Motor neuron (in vitro differentiated cells): ENCODE measurements at places on chromosomes 12 and 14. TPM values are rescaled to one million over a fixed set of nuclear protein-coding genes. Genes with fewer than 3 reads are reported as not detected.
A peak's percentile ranks its signal among the peaks of the same experiment; 100 is the strongest.

DNA sequence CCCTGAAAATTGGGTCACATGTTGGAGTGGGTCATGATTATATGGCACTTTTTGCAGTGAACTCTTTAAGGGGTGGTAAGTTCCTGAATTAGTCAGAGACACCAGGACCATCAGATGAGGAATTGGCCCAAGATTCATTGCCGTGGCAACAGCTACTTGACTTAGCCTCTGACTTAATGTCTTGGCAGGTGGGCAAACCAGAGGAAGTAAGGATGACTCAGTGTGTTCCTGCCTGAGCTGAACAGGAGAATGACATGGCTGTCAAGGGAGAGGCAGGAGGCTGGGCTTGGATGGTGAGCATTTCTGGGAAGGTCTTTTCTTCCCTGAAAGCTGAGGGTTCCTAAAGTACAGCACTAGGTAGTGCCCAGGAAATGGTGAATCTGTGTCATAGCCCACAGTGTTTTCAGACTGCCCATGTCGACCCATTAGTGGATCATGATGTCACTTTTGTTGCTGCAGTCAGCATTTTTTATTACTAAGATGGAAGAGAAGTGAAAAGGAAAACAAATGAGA, 170.1 kb upstream of the PWP1 start:
- peak; percentile 76 for ATAC-seq

GRCh38 chr12:131114942-131115584, 161.4 kb downstream of the ADGRD1 start:
- ATAC-seq, result no peak

GRCh38 chr12:124917841-124918621, 3.6 kb upstream of the UBC start:
- ATAC-seq, result no peak

DNA sequence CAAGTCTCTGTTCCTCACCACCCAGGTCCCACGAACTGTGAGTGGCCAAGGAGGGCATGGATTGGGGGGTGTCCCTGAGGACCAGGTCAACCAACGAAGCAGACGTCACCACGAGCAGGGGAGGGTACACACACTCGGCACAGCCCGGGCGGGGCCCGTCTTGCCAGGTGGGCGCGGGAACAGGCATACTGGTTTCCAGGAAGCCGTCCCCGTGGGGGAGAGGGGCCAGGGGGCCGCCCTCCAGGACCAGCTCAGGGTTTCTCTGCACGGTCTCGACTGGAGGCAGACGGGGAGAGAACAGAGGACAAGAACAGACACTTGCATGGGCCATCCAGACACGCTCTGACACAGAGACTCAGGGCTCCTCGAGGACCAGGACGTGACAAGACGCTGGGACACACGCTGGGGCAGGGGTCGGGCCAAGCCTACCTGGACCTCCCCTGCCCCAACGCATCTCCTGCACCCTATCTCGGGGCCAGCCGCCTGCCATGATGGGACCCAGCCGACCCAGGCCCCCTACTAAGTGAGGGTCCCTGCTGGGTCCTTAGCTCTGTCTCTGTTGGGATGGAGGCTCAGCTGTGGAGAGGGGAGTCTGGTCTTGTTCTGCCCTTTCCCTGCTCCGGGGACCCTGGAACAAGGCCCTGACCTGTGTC, 11.3 kb downstream of the ARL6IP4 start:
- ATAC-seq, result no peak

GRCh38 chr12:67424784-67425183, 155.6 kb downstream of the CAND1 start:
- ATAC-seq, result peak; percentile 87

GRCh38 chr12:53493610-53494391, 5.5 kb downstream of the MAP3K12 start:
- no peak for ATAC-seq

- peak; percentile 61 for ATAC-seq
Measured at GRCh38 chr14:68633131-68633991, 159.5 kb downstream of the ZFP36L1 start.

DNA sequence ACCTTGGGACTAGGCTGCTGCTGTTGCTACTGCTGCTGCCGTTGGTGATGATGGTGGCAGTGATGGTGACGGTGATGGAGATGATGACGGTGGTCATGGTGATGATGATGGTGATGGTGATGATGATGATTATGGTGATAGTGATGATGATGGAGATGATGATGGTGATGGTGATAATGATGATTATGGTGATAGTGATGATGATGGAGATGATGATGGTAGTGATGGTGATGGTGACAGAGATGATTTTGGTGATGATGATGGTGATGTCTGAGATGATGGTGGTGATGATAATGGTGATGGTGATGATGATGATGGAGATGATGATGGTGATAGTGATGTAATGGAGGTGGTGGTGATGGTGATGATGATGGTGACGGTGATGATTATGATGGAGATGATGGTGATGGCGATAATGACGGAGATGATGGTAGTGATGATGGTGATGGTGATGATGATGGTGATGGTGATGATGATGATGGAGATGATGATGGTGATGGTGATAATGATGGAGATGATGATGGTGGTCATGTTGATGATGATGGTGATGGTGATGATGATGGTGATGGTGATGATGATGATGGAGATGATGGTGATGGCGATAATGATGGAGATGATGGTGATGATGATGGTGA, 156.8 kb upstream of the PWP1 start:
- ATAC-seq, result no peak

GRCh38 chr14:22079766-22080165, 406.1 kb upstream of the OR4E1 start:
- ATAC-seq, result no peak

- peak; percentile 46 for ATAC-seq
Measured at GRCh38 chr12:3304436-3305165, 186.4 kb upstream of the PRMT8 start.

DNA sequence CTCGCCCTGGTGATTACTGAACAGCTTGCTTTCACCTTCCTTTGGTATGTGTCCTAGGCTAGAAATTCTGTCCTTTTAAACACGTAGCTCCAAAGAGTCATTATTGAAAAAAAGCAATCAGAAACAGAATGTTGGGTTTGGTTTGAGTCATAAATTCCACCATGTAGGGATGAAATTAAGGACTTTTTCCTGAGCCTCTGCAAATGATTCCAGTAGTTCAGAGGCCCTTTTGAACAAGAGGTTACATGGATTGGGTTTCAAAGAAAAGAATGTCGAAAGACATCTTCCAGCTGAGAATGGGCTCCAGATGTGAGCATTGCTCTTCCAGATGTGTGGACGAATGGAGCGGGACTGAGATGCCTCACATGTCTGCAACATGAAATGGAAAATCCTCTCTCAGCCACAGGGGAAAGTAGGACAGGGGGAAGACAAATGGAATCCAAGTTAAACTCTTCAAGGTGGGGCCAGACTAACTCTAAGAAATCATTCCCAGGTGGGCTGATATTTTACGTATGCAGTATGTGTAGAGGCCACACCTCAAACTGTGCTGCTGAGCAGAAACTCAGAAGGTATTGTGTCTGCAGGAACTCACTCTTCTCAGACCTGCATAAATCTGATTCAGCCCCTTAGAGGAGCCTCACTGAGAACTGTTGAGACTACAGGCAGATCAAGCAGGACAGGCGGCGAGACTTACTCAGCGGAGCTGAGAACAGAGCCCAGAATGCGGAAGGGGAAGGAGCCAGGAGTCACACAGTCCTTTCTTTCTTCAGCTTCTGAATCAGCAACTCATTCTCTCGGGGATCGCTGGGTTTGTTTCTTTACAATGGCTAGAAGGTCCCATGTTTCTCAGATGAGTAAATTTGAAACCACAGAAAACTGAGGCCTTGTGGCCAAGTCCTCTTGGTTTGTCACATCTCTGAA, 23.3 kb upstream of the EMP1 start:
- ATAC-seq, result peak; percentile 66

- no peak for ATAC-seq
Measured at GRCh38 chr14:71688576-71688975, 243.7 kb upstream of the RGS6 start.

GRCh38 chr12:27814851-27815591, 35.0 kb upstream of the MANSC4 start:
- peak; percentile 54 for ATAC-seq

- ATAC-seq, result no peak
Measured at GRCh38 chr14:49920935-49921334, 28.1 kb downstream of the ARF6 start.

DNA sequence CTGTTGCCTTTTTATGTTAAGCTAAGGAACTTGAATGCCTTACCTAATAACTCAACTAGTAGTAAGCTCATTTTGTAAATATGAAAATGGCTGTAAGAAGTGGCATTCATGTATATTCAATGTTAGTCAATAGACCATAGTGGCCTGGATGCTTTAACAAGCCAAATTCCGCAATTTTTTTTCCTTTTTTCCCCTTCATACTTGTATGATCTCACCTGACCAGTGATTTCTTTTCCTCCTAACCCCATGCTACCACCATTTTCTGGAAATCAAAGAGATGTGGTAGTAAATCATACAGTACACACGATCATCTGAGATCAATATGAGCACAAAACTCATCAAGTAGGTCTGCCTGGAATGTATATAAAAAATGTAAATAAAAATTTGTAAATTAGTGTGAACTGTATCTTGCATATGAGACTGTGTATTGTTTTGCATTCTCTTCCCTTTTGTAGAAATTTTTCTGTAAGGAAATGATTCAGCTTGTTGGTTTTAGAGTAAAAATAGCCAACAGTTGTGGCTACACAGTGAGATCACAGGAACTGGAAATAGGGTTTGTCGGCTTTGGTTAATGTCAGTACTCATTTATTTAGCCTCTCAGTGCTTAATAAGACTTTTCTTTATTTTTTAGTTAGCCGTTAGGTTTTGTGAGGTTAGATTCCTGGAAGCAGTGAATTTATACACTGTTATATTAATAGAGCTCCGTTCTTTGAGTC, 62.5 kb downstream of the ETNK1 start:
- ATAC-seq, result no peak

- no peak for ATAC-seq
Measured at GRCh38 chr12:108572166-108572790, 9.9 kb downstream of the ISCU start.

DNA sequence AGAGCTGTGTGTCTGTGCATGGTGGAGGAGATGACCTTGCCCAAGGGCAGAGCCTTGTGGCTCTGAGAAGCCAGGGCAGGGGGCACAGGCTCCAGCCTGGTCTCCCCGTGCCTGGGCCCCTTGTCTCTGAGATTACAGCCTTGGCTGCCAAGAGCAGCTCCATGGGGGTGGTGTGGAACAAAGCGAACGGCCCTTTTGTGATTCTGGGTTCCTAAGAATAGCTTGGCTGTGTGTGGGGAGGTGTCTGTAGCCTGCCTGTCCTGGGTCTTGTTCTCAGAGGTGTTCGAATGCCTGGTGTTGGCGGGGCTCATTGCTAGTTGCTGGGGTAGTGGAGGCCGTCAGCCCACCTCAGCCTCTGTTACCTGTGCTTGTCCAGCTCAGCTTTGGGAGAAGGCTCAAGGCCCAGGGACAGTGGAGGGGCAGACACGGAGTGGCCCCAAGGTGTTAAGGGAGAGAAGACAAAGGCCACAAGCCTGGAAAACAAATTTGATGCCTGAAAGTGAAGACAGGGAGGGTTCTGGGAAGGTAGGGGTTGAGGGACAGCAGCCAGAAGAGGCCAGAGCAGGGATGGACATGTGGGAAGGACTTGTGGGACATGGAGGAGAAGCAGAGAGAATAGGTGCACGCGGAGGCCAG, 7.4 kb upstream of the MYH7 start:
- ATAC-seq, result peak; percentile 37

DNA sequence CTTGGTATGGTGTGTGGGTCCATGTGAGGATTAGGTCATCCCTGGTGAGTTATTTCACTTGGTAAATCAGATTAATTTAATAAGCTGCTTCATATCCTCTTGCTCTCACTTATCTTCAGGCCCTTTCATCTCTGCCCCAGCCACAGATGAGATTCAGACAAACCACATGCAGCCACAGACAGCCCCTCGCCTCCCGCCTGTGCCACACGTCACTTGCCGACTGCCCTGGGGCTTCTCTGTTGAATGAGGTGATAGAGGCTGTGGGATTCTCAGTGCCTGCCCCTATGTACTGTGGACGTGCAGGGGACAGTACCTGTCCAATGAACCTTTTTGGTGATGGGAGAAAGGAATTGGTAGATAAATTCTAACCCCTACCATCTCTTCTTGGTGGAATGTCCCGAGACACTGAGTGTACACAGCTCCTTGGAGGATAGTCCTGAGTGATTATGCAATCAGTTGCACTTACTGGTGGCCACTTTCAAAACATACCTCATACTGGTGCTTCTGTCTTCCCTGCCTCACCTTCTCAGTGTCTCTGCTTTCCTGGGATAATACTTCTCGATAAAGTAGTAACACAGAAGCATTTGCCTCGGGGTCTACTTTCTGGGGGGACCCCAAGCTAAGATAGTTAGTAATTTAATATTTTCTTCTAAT, 248.7 kb downstream of the TTC6 start:
- ATAC-seq, result no peak

DNA sequence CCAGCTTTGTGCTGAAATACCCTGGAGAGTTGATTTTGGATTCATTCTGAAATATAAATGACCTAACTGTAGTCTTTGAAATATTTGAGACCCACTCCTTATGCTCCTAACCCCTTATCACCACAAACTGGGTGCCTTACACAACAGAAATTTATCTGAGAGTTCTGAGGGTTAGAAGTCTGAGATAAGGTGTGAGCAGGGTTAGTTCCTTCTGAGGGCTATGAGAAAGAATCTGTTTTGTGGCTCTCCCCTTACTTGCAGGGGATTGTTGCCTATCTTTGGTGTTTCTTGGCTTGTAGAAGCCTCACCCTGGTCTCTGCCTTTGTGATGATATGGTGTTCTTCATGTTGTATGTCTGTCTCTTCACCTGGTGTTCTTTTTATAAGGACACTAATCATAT, 91.7 kb downstream of the DERA start:
- ATAC-seq, result no peak

GRCh38 chr12:130555628-130556485, 160.2 kb downstream of the RIMBP2 start:
- peak; percentile 79 for ATAC-seq

The PTGER2 gene
- total RNA-seq, result 0.10 and 0.14 TPM in 2 replicates

The NTN4 gene
- total RNA-seq, result 4.8 and 5.0 TPM in 2 replicates

The SCNN1A gene
- total RNA-seq, result not detected in 2 replicates

The RSRC2 gene
- total RNA-seq, result 83.0 and 98.2 TPM in 2 replicates

The TGFB3 gene
- total RNA-seq, result 3.5 and 3.7 TPM in 2 replicates

The HOXC11 gene
- total RNA-seq, result 9.5 and 10.1 TPM in 2 replicates

The RND1 gene
- total RNA-seq, result 6.7 and 9.1 TPM in 2 replicates

The FAM222A gene
- total RNA-seq, result 10.4 and 13.5 TPM in 2 replicates

The RHOF gene
- 10.1 and 13.4 TPM in 2 replicates for total RNA-seq

The SERPINA12 gene
- total RNA-seq, result not detected in 2 replicates
